ENCODE measurements at places on chromosomes 6 and 20. TPM values are rescaled to one million over a fixed set of nuclear protein-coding genes. Genes with fewer than 3 reads are reported as not detected.

GRCh38 chr6:73050706-73051105 is 174.6 kb downstream of the KHDC1L start:
- no peak overlapping the region for H3K4me3 ChIP-seq
- H3K4me1 ChIP-seq: no peaks in the 10 kb centered on the region
- H3K27ac ChIP-seq: no peak overlapping the region

GRCh38 chr6:137926207-137926731 is 59.2 kb downstream of the TNFAIP3 start:
- peaks cover 29% of the 10 kb centered on the region for H3K4me1 ChIP-seq
- no peak overlapping the region for H3K4me3 ChIP-seq
- H3K27me3 ChIP-seq: no peaks in the 10 kb centered on the region
- H3K27ac ChIP-seq: no peak overlapping the region
- H3K36me3 ChIP-seq: no peaks in the 10 kb centered on the region

- DNase-seq: no peak
- no peak overlapping the region for H3K27ac ChIP-seq
- H3K4me1 ChIP-seq: peaks cover 12% of the 10 kb centered on the region
- H3K36me3 ChIP-seq: no peaks in the 10 kb centered on the region
- H3K27me3 ChIP-seq: peaks cover 15% of the 10 kb centered on the region
Observed at GRCh38 chr20:1224205-1224890, 1.5 kb upstream of the RAD21L1 start.

- H3K27me3 ChIP-seq: no peaks in the 10 kb centered on the region
- no peak for DNase-seq
- no peak overlapping the region for H3K27ac ChIP-seq
- H3K4me3 ChIP-seq: no peak overlapping the region
Observed at GRCh38 chr6:44024574-44025219, 102.6 kb downstream of the MRPL14 start.

BFSP1 gene
- 7.1 TPM for total RNA-seq

CRISP3 gene
- total RNA-seq: 0.55 TPM

Measured in stomach (tissue), 19 donors.